ENCODE measurements at places on chromosomes 4 and X.

DNA sequence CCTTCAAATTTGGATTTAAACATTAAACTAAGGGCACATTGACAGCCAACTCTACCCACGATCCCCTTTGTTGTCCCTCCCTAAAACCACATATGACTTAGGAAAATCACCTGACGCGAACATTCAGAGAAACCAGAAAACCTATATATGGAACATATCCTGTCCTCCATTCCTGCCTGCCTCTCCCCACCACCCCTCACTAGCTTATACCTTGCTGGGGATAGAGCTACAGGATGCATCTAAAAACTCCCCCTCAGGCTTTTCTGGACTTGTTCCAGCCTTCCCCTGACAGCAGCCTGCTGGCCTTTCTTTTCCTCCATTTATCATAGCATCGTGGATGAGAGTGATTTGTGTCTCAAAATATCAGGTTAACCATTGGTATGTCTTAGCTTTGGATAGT, 8.8 kb downstream of the STK26 start:
- DNase-seq = no peak

DNA sequence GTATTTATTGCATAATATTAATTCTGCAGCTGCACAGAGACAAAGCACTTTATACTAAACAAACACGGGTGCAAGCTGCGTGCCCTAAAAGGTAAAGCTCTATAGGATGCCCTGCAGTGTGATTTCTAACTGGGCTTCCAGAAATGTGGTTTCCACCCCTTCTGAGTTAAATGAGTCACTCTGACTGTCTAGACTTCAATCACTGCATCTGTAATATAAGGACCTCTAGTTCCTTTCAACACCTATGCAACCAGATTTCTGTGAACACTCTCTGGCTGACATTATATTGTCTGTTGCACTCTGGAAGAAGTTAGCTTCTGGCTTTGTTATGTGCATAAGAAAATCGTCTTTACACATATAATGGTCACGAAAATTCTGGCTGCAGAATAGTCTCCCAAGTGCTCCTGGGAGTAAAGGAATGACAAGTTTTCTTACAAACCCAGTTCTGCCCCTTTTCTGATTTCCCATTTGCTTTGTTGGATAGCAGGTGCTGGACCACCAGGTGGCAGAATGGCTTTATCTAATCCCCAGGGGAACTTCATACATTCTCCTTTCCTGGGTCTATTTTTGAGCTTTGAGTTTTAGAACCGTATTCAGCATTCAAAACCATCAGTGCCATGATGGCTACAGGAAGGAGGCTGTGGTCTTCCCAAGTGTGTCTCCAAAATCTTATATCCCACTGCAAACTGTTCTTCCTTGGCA, 842.2 kb downstream of the STIM2 start:
- DNase-seq = no peak

DNA sequence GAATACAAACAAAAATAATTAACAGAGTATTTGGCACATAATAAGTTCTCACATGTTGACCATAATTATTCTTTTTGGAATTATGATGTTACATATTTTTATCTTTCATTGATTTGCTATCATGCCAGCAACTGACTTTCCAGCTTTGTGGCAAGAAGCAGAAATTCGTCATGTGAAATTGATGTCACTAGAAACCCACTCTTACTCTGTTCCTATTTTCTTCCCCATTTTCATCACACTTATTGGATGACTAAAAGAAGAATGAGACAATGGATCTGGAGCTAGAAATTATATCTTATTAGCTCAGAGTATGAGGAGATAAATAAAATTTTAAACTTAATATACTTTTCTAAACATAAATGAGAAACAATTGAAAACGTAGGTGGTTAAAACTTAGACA, 31.9 kb downstream of the EGF start:
- no peak for DNase-seq

DNA sequence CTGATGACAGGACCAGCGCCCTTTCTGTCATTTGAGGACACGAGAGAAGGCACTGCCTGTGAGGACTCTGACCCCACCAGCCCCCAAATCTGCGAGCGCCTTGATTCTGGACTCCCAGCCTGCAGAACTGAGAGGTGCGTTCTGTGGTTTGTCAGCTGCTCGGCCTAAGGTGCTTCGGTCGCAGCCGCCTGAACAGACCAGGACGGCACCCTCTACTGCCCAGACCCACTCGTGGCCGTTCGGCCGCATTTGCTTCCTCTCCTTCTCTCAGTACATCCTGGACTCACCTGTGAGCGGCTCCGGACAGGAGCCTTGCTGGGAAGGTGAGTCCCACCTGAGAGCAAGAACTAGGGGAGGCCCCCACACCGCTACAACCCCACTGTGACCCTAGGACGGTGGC, 8.5 kb downstream of the PCGF3 start:
- no peak for DNase-seq

DNA sequence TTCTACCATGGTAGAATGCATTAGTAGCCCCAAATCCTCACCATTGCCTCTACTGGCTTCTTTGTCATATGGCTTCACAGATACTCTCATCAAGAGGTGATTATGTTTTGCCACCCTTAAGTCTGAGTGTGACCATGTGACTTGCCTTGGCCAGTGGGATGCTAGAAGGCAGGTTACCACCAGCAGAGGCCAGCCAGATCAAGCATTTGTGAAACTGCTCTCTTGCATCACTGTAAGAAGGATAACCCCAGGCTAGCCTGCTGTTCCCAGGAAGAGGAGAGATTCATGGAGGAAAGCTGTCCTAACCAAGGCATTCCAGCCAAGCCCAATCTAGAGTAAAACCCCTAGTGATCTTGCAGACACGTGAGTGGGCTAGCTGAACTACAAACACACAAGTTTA, 46.8 kb downstream of the USP46 start:
- DNase-seq = no peak

- no peak for DNase-seq
Measured at GRCh38 chrX:130051176-130051845, 59.0 kb downstream of the ELF4 start.

GRCh38 chr4:179563741-179564140, 2121.5 kb upstream of the AGA start:
- no peak for DNase-seq

All from MG63 (cell line).